ENCODE measurements at places on chromosomes 12 and 14.
A peak's percentile ranks its signal among the peaks of the same experiment; 100 is the strongest.

DNA sequence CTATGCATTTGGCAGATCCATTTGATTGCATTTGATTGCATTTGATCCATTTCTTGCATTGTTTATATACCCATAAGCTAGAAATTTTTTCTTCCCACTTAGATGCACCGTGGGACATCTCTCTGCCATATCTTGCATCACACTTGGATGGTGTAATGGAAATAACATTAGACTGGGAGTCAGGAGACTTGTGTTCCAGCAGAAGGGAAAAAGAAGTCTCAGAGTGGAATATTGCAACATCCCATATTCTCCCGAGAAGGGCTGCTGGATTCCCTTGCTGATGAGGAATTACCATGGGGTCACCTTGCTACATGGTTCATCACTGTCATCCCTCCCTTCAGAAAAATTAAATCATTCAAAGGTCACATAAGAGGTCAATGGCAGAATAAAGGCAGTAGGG lies 78.1 kb downstream of the KSR2 start:
- no peak for DNase-seq

DNA sequence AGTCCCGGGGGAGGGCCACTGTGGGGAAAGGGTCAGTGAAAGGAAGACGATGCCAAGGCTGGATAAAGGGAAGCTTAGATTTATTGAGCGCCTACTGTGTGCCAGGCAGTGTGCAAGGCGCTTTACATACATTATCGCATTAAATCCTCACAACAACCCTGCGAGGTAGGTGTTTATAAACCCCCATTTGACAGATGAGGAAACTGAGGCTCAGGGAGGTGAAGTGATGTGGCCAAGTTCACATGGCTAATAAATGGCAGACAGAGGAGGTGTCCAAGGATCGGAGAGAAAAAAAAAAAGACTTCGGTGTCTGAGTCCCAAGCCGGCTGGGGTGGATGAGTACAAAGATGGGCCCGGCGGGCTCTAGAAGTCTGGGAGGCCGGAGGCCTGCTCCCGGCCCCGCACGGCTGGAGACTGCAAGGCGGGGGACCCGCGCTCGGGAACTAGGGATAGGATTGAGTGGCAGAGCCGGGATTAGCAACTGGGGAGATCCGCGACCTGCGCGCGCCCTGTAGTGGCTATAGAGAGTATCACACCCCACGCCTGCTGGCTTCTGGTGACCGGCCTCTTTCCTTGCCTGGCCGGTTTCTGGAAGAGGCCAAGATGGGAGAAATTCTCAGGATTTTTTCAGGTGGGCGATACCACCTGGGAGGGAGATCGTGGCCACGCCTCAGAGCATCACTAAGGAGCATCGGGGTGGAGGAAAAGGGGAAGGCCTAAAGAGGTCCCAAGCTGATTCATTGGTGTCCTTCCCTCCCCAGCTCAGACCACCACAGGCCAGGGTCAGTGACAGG lies 3.9 kb downstream of the DDN start:
- peak; percentile 50 for DNase-seq

DNA sequence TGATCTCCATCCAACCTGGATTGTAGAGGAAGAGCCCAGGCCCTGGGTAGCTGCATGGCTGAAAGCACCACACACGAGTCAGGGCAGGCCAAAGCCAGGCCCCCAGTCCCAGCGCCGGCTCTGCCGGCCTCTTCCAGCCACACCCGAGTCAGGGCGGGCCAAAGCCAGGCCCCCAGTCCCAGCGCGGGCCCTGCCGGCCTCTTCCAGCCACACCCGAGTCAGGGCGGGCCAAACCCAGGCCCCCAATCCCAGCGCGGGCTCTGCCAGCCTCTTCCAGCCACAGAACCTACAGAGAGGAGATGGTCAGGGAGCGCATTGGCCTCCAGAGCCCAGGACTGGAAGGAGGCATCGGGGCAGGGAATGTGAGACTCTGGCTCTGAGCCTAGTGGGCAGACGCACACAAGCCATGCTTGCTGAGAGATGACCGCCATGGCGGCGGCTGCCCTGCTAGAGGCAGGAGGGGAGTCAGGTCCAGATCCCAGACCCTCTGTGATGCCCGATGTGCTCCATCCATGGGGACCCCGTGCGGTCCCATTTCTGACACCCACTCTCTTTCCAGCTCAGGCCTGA lies 30.2 kb downstream of the BEGAIN start:
- DNase-seq: no peak

GRCh38 chr12:31234053-31234840 lies 91.7 kb downstream of the SINHCAF start:
- DNase-seq: no peak

DNA sequence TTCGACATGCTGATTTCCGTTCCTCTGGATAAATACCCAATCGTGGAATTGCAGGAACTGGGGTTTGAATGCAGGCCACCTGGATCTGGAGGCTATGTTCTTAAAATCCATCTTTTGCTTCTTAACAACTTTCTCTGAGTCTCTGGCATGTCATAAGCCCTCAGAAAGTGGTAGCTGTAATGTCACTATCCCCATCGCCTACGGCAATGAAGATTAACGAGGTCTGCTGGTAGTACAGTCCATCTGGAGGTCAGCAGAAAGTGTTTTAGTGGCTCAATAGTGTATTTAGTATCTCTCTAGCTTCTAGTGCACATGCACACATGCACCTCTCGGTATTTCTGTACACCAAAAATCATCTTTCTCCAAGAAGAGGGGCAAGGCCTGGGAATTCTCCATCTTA lies 130.3 kb upstream of the NOS1 start:
- DNase-seq: no peak

DNA sequence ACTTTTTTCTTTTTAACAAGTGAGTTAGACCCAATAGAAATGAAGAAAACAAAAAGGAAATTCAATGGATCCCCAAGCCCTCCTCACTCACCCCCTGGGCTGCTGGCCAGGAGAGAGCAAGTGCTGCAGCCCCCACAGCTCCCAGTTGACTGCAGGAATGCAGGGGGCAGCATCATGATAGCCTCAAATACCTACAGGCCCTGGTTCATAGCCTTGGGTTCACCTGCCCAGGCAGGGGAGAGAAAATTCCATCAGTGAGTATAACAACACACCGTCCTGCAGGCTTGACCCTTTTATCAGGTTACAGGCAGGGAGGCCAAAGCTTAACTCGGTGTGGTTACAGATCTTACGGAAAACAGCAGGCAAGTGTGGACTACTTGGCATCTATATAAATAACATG lies 76.3 kb downstream of the PHLDA1 start:
- DNase-seq: no peak

DNA sequence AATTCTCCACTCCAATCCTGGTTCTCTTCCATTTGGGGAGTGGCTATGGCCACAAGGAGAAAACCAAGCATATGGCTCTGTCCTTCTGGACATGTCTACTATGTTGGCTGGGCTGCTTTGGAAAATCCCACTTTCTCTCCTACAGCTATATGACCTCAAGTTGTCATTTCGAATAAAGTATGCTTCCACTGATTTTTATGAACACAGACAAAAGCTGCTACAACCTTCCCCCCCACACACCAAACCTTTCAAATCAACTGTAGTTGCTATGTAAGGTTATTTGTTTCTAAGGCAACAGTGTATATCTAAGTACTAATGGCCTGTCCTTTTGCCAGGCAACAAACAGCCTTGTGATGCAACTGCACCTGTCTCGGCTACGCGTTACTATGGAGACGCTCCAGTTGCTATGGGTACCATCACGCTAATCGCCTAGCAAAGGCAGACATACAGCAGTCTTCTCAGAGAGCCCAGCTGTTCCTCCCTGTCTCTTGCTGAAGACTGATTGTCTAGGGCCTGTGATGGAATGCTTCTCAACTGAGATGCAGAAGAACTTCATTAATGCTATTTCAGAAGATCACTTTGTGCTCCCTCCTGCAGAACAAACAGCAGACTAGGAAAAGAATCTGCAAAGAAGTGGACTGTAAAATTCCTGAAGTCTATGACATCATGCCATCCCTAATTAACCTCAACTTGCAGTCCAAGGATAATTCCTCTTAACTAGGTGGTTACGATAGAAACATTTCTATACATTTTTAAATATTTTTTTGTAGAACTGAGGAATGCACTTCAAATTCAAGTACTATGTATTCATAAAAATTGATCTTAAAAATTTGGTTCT lies 67.6 kb downstream of the FOXN3 start:
- DNase-seq: no peak

DNA sequence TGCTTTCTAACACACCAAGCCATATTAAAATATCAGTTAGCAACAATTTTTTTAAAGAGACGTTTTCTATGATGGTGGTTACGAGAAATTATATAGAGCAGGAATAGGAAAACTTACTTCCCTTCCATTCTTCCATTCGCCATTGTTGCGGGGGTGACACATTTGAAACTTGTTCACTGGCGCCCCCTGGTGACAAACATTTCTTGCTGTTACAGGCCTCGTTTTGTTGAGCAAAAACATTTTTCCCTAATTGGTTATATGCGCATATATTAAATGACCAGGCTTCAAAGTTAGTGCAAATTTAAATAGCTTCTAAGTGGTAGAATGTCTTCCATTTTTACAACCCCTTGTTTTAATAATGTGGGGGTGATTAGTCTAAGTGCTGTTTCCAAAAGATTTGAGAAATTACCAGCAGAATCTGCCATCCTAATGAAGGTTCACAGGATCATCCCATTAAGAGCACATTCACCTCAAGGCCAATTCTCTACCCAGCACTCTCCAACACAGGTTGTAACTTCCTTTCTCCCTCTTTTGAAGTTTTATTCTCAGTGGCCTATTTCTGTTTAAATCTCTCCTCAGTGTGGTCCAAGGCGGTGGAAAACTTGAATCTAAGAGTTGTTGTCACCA lies 1124.7 kb downstream of the FLRT2 start:
- DNase-seq: no peak

GRCh38 chr14:97380539-97380941 lies 583.4 kb downstream of the VRK1 start:
- DNase-seq: no peak

- no peak for DNase-seq
Measured at GRCh38 chr14:105962532-105962931, 436.1 kb downstream of the TMEM121 start.

GRCh38 chr14:35046751-35047536 lies 872 bp downstream of the FAM177A1 start:
- DNase-seq: no peak

- DNase-seq: no peak
Measured at GRCh38 chr12:131943876-131944275, 5.9 kb upstream of the EP400 start.

GRCh38 chr12:112149596-112149995 lies 24.2 kb downstream of the TRAFD1 start:
- DNase-seq: no peak

- DNase-seq: no peak
Measured at GRCh38 chr12:24084800-24085199, 135.3 kb upstream of the SOX5 start.

DNA sequence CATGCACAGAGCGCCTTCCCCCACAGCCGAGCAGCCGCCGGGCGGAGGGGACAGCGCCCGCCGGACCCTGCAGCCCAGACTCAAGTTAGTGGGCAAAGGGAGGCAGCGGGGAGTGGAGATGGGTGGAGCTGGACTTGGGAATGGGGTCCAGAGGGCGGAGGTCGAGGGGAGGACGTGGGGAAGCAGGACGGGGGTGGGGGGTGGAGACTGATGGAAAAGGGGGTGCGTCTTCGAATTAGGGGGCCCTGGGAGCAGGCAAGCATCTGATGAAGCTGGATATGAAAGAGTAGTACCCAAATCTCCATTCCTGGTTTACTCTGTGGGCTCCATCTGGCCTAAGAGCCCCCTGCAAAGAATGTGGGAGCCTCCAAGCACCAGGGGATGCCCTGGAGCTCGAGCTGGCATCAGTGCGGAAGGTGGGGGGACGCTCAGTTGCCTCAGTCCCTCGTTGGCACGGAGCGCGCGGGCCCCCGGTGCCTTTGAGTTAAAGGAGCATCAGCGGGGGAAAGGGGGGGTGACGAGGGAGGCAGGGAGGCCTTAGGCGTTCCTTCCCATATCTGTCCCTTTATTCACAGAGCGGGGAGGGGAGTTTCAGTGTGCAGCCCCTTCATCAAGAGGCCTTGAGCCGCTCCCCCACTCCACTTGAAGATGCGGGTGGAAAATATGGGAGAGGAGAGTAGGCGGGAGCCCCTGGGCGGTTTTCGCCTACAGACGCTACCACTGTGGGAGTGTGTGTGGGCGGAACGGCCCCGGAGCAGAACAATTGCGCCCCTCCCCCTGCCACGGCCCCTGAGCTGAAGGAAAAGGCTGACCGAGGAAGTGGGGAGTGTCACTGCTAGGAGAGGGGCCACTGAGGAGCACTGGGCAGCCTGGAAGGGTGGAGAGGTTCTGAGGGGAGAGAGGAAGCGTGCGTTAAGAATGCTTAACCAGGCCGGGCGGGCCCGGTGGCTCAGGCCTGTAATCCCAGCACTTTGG lies 644 bp downstream of the NAB2 start:
- DNase-seq: peak; percentile 56

All from stimulated activated naive CD4-positive, alpha-beta T cell (primary cell).